ENCODE measurements at places on chromosomes 16 and 17.

- no peak for DNase-seq
Observed at GRCh38 chr16:56493126-56493525, 26.7 kb downstream of the BBS2 start.

DNA sequence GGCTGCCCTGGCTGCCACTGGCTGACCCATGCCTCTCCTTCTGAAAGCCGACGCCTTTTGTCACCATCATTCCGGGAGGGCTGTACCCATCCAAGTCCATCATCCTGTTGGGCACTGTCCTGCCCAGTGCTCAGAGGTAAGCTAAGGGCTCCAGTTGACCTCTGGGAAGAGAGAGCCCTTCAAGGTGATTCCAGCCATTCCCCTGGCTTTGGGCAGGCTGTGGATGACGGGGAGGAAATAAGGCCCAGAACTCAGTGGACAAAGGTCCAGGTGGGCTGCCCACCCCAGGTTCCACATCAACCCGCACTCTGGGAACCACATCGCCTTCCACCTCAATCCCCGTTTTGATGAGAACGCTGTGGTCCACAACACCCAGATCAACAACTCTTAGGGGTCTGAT lies 45.8 kb downstream of the NOS2 start:
- DNase-seq = no peak

- DNase-seq = no peak
Observed at GRCh38 chr16:89697616-89698331, 3.7 kb downstream of the SPATA2L start.

DNA sequence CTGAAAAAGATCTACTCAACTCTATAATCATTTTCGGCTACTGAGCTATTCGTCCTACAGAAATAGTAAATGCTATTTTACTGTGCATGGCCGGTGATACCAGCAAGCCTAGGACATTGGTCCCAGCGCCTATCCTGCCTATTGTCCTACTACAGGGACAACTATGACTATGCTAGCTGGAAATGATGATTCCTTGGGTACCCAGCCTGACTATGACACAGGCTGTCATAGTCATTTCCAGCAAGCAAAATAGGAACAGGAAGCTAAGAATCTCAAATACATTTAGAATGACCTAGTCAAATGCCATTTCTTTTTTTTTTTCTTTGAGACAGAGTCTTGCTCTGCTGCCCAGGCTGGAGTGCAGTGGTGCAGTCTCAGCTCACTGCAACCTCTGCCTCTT lies 33.7 kb upstream of the HSBP1 start:
- no peak for DNase-seq

- DNase-seq = no peak
Observed at GRCh38 chr16:81528256-81528655, 83.6 kb downstream of the CMIP start.

DNA sequence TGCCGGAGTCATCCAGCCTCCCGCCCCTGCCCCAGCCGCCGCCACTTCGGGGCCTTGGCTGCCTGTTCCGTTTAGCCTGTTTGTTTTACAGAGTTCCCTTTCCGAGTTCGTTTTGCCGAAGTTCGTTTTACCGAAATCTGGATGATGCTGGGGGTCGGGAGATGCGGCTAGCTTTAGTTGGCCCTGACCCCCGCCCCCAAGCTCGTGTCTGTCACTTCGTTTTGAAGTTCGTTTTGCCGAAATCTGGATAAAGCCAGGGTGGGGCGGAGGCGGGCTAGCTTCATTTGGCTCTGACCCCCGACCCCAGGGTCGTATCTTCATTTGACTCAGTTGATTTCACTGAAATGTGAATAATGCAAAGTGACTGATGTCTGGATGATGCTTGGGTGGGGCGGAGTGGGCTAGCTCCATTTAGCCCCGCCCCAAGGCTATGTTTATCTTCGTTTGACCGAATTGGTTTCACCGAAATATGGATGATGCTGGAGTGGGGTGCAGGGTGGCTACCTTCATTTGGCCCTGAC lies 591 bp downstream of the PSMD7 start:
- no peak for DNase-seq

DNA sequence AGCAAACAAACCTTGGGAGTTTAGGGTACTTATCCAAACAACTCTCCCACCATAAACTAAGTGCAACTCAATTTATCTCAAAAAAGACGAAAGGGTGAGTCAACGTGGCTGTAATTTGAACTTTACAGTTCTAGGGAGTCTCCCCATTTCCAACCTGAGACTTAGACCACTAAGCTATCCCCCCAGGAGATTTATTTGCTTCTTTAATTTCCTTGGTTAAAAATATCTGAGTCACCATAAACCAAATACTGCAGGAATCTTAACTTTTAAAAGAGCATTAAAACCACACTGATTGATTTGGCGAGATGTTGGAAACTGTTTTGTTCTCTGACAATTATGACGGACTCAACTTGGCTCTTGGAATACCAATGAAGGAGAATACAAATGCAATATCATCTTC lies 299.3 kb upstream of the SOX9 start:
- no peak for DNase-seq

DNA sequence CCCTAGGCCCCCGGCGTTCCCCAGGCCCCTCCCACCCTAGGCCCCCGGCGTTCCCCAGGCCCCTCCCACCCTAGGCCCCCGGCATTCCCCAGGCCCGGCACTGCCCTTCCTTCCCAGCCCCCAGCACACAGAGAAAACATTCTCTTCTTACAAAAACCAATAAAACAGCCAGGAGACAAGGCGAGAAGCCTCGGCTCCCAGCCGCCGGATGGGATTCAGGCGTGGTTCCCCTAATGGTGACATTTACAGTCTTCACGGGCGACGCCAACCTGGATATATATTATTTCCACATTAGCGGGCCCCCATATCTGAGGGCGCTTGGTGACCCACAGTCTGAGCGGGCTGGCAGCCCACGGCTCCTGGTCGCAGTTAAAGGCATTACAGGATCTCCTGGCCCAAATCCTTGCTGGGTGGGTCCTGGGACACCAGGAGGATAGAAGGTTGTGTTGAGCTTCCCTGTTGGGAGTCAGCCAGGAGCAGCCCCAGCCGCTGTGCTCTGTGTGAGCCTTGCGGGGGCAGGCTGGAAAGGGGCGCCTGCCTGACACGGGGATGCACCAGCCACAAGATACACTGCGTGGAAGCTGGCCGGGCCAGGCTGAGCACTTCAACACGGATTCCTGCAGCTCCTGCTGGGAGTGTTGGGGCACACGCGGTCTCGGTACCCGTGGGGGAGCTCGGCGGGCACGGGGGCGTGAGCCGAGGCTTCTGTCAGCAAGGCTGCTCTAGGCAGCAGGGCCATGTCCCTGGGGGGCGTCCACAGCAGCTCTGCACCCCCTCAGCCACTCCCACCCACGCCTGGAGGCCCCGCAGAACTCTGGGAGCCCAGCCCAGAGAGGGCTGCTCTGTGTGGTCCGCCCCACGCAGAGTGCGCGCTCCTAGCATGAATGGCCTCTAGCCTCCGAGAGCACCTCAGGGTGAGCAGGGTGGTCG lies 83.7 kb downstream of the LMF1 start:
- DNase-seq = no peak

DNA sequence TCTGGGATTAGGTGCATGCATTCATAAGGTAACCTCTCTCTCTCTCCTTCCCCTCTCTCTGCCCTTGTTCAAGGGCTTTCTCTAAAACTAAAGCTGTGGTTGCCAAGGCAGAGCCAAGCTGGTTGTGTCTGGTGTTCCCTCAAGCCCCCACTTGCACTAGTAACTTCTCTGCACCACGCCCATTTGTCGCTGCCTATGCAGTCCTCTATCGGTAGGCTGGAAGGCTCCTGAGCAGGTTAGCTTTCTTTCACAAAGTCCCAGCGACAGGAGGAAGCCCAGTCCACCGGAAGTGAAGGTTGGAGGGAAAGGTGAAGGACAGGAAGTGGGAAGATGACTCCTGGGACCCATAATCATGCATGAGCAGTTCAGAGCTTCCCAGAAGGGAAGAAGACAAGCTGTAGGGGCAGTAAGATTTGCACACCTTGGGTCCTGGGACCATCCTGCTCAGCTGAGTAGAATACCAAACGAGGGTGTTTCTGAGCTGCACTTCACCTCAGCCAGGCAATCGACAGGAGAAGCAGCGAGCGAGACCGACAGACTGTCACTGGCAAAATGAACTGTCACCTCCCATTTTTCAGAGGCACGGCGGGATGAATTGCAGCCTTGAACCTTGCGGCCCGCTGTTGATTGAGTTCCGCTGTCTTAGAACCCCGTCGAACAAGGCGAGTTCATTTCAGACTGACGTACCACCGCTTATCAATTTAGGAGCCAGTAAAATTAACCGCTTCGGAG lies 14.7 kb upstream of the SKAP1 start:
- DNase-seq = no peak

DNA sequence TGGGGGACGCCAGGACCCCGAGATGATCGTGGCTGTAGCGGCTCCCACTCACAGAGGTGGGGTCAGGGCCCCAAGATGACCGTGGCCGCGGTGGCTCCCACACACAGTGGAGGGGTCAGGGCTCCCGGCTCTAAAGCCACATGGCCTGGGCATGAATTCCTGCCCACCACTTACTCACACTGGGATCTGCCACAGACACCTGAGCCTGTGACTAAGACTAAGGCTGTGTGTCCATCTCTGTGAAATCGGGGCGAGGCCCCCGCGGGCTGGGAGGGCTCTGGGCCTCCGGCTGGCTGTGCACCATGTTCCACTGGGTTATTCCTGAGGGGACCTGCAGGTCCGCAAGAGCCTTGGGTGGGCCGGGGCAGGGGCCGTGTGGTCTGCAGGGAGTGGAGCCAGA lies 18.5 kb downstream of the ZFPM1 start:
- DNase-seq = no peak

DNA sequence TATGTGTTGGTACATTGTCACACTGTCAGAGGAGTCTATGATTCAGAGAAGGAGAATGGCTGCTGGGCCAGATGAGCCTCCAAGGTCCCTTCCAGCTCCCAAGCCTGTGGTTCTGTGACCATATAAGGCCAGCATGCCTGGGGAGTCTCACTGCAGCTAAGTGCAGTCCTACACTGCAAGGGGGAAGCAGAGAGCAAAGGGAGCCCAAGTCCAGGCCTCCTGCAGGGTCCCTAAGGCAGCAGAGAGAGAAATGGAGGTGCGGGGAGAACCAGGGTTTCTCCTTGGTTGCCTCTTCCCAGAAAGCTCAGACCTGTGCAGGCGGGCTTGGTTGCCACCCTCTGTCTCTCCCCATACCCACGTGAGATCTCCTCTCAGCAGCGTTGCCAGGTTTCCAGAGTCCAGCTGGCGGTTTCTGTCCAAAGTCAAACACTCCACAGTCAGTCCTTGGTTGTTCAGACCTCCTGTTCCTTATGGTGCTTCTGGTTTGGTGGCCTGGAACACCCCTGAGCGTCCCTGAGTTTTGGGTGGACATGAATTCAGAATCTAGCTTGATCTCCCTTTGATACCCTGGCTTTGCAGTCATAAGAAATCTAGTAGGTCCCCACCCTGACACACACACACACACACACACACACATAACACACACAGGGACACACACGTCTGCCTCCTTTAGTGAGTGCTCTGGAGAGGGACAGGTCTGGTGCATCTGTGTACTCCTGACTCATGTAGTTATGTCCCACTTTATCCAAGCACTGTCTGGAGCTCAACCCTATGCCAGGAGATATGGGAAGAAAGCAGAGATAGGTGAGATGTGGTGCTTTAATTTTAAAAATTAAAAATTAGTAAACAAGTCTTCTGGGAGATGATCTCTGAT lies 78.8 kb downstream of the GNAO1 start:
- no peak for DNase-seq

DNA sequence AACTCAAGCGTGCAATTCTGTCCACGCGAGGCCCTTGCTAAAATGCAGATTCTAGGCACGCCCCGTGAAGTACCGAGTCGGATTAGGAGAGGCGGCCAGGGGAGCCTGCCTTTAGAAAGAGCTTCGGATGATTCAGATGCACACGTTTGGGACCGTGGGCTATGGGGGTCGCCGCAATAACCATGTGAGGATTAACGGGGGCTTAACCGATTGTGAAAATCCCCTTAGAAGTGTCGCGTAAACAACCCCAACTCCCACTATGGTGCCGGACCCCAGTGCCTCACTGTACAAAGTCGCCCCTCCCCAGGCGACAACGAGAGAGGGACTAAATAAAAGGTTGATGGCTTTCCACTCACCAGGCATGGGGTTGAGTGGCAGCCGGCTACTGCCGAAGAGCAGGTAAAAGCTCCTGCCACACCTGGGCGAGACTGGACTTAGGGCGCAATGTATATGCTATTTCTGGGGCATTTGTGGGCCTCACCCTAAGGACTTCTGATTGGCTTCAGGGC lies 635 bp upstream of the SP2 start:
- no peak for DNase-seq

- DNase-seq = no peak
Observed at GRCh38 chr17:78019367-78019975, 61.0 kb downstream of the TNRC6C start.

Measured in hypothalamus (tissue), 51 donors.